ENCODE measurements at places on chromosomes 16 and 17.

DNA sequence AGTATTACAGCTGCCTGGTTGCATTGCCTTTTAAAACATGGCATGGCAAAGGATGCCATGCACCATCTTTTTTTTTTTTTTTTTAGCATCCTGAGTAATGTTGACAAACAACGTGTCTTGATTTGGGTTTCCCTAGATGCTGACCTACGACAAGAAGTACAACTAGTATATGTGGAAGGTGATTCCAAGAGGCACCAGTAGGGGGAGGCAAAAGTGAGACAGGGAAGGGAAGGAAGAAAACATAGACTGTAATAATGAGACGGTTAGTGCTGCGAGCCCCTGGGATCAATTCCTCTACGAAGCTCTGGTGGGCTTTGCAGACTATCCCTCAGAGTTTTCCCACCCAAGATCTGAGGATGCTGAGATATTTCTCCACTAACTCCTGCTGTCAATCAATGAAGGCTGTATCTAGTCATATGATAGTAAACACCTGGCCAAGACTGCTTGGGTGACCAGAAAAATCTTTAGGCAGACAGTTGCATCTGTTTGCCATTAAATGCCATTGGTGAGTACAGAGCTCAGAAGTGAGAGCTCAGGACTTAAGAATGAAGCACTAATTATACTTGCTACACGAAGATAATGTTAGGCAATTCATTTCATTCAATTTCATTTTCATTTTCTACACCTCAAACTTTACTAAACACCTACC lies 458.6 kb upstream of the GOT2 start:
- no peak for DNase-seq

DNA sequence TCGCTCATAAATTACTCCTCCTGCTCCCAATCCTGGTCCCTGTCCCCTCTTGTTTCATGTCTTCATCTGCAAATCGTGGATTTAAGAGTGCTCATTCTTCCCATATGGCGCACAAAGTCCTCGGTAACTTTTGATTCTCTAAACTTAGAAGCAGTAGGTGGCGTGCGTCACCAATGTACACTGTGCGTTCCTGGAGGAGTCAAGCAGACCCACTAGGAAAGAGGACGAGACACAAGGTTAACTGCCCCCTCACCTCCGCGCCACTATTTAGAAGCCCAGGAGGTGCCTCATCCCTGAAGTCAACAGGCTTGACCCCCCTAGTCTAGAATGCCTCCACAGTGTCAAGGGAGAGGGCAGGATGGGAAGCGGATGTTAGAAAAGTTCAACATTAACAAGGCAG lies 2.9 kb downstream of the SLC13A5 start:
- no peak for DNase-seq

GRCh38 chr16:88830258-88830657 lies 18.5 kb upstream of the APRT start:
- no peak for DNase-seq

GRCh38 chr17:82014432-82014831 lies 8.2 kb downstream of the CENPX start:
- no peak for DNase-seq

DNA sequence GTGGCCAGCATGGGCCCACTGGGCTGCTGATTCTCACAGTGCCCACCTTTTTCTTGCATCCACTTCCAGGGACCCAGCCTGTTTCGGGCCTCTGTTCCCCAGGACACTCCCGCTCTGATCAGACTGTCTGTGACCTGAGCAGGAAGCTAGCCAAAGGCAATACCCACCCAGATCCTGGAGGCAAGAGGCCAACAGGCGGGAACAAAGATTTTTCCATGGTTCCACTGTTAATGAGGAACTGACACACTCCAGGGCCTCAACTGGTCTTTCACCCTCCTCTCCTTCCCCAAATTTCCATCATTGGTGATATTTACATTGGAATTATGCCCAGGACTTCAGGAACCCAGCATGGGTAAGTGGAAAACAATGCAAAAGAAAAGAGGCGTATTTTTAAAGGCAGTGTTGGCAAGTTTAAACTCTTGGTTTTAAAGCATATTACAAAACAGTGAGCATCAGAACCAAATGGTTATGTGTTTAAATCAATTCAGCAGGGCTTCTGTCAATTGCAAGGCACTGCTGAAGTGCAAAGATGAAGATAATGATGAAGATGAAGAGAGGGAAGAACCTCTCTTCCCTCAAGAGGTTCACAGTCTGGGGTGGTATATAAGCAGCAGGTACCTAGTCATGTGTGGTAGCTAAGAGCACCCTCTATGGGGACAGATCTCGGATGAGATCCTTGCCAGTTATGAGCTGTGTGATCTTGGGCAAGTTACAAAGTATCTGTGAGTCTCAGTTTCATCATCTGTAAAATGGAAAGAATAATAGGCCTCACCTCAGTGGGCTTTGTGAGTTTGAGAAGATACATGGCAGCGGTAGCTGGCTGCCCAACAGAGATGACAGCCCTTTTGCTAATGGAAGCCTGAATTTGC lies 14.4 kb upstream of the ATP2A3 start:
- no peak for DNase-seq

DNA sequence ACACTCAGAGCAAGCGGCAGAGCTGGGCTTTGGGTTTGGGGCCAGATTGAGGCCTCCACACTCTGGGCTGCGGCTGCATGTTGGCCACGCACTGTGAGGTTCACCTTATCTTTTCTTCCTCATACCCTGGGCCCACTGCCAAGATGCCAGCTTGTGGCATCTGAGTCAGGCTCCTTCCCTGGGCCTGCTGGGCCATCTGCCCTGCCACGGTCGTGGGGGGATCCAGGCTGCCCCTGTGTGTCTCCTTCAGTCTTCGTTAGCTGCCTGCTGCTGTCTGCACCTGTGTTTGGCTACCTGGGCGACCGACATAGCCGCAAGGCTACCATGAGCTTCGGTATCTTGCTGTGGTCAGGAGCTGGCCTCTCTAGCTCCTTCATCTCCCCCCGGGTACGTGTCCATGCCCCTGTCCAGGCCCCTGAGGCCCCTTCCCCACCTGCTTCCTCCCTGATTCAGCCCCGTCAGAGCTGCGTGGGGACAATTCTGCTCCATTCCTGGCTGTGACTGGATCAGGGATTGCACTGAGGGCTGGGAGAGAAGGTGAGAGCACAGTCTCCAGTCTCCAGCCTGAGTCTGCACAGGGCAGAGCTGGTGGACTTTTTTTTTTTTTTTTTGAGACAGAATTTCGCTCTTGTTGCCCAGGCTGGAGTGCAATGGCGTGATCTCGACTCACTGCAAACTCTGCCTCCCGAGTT lies 11.2 kb downstream of the SPNS3 start:
- no peak for DNase-seq

DNA sequence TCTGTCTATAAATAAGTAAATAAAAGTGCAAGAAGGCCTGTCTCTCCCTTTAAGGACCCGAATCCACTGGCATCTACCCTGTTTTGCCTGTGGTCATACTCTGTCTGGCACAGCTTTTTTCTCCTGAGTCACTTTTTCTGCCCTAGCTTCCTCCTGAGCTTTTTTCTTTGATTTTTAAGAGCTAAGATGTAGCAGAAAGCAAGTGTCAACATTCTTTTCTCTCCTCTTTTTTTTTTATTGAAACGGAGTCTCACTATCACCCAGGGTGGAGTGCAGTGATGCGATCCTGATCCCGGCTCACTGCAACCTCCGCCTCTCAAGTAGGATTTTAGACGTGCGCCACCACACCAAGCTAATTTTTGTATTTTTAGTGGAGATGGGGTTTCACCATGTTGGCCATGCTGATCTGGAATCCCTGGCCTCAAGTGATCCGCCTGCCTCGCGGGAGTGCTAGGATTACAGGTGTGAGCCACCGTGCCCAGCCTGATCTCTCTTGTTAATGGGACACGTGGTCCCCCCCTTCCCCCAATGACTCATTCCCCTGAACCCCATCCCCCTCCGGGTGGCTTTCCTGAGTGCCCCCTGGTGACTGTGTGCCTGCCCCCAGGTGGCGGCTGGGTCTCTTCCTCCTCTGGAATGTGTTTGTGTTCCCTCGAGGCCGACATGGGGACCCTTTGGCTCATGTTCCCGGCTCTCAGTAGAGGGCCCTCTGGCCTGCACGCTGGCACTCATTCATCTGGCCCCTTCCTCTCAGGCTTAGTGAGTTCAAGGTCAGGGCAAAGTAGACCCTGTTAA lies 14.2 kb downstream of the C16orf90 start:
- no peak for DNase-seq

DNA sequence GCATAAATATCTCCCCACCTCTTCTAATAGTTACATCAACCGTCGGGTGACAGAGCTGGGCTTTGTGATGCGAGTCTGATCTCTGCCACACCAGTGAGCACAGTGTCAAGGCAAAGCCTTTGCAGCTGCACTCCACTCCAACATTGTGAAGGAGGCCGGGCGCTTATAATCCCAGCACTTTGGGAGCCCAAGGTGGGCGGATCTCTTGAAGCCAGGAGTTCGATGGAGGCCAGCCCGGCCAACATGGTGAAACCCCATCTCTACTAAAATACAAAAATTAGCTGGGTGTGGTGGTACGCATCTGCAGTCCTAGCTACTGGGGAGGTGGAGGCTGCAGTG lies 18.9 kb downstream of the CYB5D2 start:
- no peak for DNase-seq

- peak; percentile 16 for DNase-seq
Observed at GRCh38 chr17:55825213-55825612, 74.4 kb downstream of the PCTP start.

- DNase-seq, result no peak
Observed at GRCh38 chr16:82639263-82639662, 12.5 kb downstream of the CDH13 start.

DNA sequence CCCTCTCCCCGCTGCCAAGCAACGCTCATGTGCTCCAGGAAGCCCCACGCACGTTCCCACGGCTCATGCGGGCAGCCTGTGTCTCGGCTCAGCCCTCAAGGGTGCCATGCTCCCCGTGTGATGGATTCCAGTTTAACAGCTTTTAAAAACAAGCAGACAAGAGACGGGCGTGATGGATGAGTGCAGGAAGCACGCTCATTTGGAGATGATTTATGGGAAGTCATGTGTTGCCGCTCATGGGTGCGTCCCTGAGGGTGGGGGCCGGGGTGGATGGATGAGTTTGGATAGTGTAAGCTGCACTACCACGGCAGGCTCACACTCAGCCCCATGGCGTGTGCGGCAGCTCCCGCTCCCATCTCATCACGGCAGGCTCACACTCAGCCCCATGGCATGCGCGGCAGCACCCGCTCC lies 132.8 kb downstream of the RBFOX3 start:
- DNase-seq, result peak; percentile 13

DNA sequence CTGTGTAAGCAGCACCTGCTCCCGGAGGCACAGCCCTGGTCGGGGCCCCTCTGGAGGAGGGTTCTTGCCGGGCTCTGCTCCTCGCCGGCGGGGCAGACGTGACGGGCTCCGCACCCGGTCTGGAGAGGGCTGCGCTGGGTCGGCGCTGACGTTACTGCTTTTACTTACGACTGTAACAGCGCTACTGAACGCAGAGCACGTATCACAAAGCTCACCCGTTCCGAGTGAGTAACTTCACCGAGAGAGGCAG lies 1.3 kb upstream of the RAB40C start:
- DNase-seq, result no peak

- DNase-seq, result no peak
Observed at GRCh38 chr16:65280845-65281512, 159.1 kb upstream of the CDH11 start.

- DNase-seq, result no peak
Observed at GRCh38 chr16:15906439-15906838, 18.0 kb upstream of the CEP20 start.

- no peak for DNase-seq
Observed at GRCh38 chr16:6993544-6993943, 339.1 kb upstream of the RBFOX1 start.

DNA sequence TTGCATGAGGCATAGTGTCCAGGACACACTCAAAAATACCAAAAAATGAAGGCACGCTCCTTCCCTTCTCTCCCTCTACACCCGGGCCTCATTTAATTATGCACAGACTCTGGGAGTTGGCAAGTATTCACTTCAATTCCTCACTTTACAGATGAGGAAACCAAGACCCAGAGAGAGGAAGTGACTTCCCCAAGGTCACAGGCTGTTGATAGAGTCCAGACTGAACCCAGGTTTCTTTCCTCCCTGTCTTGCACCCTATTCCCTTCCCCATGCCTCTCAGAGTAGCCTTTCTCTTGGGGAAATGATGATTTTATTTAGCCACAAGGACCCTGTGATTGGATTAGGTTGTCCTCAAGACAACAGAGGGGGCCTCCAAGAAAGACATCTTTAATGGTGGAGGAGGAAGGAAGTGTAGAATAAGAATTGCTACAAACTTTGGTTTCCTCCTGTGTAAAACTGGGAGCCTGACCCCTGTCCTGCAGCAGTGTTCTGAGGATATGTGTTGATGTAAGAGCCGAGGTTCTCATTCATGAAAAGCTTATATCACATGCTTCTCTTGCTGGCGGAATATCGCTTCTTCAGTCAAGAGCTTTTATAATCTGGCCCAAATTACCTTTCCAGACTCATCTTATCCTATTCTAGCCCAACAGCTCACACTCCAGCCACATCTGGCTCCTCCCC lies 48.8 kb upstream of the SIAH1 start:
- DNase-seq, result no peak

DNA sequence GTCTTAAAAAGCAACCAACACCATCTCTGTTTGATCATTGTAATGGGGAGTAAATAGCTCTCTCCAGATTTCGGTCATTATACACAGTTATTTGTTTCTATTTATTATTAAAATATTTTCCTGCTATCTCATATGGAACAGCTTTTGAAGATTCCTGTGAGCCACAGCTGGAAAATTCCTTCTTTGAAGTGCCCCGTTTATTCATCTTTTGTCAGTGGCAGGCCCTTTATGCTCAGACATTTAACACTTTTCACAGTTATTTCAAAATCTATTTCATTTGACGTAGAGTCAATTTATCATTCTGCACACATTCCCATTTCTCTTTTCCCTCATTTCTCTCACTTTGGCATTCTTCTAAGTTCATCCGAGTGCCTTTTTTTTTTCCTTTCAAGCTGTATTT lies 245.9 kb upstream of the ELAC2 start:
- no peak for DNase-seq

- no peak for DNase-seq
Observed at GRCh38 chr16:963913-964312, 6.9 kb downstream of the LMF1 start.

DNA sequence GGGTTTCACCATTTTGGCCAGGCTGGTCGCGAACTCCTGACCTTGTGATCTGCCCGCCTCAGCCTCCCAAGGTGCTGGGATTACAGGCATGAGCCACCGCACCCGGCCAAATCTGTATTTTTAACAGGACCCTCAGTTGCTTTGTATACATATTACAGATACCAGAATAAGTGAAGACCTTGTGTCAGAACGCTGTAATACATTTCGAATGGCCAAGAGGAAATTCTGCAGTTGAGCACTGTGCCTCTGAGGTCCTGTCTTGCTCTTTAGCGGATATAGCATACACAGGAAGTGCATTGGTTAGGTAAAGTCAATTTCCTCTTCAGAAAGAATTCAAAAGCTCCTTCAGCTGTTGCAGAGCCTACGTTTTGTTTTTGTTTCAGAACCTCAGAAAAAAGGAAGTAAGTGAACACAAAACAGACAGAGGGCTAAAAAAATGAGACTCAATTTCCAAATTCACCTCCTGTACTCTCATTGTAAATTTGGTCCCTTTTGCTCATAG lies 15.7 kb downstream of the CRLF3 start:
- DNase-seq, result no peak

Measured in RWPE1 (cell line).